Karpas-422 (cell line): ENCODE measurements at places on chromosomes 16 and 17. TPM values are rescaled to one million over a fixed set of nuclear protein-coding genes. Genes with fewer than 3 reads are reported as not detected.

ITGAX gene
- 0.52 TPM in 1 of 2 replicates, not detected in the other for total RNA-seq

MT1M gene
- total RNA-seq, result not detected in 2 replicates

DNA sequence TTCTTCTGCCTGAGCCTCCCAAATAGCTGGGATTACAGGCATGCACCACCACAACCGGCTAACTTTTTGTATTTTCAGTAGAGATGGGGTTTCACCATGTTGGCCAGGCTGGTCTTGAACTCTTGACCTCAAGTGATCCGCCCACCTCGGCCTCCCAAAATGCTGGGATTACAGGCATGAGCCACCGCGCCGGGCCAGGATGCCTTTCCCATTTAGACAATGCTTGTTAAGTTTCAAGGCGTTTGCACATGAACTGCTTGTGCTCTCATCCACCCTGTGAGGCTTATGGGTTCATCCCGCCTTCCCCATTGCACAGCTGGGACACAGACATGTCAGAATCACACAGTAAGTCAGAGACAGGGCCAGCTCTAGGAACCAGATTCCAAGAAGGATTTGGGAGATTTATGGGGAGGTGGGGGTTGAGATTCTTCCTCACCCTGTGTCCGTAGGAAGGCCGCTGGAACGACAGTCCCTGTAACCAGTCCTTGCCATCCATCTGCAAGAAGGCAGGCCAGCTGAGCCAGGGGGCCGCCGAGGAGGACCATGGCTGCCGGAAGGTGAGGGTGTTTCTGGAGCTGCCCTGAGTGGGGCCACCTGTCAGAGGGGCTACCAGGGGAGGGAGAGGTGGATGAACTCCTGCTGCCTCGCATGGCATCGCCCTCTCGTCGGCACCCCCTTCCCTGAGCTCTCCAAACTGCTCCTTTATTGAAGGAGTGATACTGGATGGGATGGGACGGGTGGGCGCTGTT is 46.3 kb downstream of the MRC2 start:
- DNase-seq, result no peak

- DNase-seq, result peak; percentile 79
Observed at GRCh38 chr16:84144209-84144858, 643 bp downstream of the HSDL1 start.

DNA sequence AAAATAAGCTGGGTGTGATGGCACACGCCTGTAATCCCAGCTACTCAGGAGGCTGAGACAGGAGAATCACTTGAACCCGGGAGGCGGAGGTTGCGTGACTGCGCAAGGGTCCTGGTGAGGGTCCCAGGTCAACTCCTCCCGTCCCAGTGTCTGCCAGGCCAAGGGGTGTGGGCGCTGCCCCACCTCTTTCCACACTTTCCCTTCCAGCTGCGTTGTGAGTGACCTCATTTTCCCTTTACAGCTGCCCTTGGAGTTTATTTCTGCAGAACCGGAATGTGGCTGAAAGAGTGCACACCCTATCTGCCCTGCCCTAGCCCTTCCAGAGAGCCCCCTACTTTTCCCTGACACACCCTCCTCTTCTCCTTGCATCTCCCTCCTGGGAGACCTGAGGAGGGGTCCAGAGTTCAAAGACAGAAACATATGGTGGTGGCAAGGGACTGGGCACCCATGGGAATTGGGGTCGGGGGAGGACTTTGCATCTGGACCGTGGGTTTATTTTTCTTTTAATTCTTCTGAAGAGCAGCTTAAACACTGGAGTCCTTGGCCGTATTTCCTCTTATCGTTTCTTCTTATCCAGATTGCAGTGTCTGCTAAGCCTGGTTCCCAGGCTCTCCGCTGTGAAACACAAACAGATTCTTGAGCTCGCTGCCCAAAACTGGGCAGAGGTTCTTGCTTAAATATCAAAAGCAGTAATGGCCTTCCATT is 20.9 kb downstream of the MRC2 start:
- DNase-seq, result no peak

DNA sequence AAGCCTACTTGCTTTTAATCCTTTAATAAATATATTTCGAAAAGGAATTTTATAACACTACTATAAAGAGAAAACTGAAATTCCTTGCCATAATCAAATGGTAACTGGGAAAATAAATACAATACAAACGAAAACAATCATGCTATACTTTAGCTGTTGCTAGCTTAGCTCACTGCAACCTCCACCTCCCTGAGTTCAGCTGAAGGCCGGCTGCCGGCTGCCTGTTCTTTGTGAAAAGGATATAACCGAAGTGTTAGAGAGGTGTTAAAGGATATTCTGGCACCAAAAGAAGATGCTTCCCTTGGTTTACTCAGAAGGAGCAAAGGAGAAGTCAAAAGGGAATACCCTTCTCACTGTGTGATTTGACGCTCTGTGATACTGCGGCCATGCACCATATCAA is 108.5 kb downstream of the CACNG3 start:
- DNase-seq, result no peak

GRCh38 chr17:44738214-44738906 is 20.4 kb upstream of the ADAM11 start:
- DNase-seq, result no peak

- no peak for DNase-seq
Observed at GRCh38 chr17:62757500-62757951, 50.6 kb downstream of the MARCHF10 start.

DNA sequence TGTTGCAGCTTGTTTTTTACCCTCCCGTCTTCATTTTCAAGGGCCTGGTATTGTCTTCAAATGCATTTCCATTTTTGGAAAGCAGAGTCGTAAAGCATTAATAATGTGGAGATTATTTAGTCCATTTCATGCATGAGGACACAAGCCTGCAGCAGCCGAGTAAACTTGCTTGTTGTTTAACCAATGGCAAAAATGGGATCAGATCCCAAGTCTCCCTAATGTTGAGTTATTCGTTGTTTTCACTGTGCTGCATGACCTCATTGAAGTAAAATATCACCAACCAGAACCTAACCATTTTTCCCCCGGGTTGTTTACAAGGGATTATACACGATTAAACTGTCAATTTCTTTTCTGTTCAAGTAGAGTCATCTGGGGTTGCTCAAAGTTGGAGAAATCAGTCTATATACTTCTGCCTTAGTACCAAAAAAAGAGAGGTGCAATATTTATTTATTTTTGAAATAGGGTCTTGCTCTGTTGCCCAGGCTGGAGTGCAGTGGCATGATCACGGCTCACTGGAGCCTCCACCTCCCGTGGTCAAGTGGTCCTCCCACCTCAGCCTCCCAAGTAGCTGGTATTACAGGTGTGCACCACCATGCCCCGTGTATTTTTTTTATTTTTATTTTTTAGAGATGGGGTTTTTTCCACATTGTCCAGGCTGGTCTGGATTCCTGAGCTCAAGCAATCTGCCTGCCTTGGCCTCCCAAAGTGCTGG is 12.4 kb downstream of the AMZ2 start:
- no peak for DNase-seq

- DNase-seq, result no peak
Observed at GRCh38 chr17:54945671-54946070, 22.8 kb downstream of the COX11 start.

- DNase-seq, result no peak
Observed at GRCh38 chr16:9362050-9362449, 270.6 kb downstream of the HAPSTR1 start.

- no peak for DNase-seq
Observed at GRCh38 chr16:85998868-85999729, 100.1 kb downstream of the IRF8 start.

- no peak for DNase-seq
Observed at GRCh38 chr17:50908860-50909764, 43.0 kb upstream of the TOB1 start.

- peak; percentile 71 for DNase-seq
Observed at GRCh38 chr17:2034157-2034556, 4.2 kb downstream of the DPH1 start.

DNA sequence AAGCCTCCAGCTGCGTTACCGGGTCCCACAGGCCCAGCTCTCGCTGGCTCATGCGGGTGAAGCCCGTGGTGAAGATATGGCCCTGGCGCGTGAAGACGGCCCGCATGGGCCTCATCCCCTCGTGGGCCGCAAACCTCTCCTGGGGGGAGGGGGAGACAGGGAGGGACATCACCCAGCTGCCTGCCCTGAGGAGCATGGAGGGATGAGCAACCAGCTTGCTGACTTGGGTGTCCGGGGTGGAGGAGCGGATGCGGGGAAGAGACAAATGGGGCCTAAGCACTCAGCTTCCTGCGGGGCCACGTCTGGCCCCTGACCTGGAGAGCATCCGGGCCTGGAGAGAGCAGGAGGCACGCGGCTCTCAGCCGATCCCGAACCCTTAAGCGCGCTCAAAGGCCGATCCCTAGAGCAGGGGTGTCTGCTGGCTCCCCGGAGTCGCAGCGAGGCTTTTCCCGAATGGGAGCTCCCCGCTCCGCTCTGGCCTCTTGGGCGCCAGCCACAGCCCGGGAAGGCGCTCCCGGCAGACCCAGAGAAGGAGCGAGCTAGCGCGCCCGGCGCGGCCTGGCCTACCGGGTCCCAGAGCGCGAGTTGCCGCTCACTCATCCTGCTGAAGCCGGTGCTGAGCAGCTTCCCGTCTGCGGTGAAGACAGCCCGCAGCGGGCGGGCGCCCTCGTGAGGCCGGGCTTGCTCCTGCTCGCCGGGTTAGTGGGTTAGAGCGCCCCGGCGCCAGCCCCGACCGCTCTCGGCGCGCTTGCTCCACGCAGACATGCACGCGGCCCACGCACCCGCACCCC is 5.0 kb downstream of the CORO6 start:
- DNase-seq, result peak; percentile 95

DNA sequence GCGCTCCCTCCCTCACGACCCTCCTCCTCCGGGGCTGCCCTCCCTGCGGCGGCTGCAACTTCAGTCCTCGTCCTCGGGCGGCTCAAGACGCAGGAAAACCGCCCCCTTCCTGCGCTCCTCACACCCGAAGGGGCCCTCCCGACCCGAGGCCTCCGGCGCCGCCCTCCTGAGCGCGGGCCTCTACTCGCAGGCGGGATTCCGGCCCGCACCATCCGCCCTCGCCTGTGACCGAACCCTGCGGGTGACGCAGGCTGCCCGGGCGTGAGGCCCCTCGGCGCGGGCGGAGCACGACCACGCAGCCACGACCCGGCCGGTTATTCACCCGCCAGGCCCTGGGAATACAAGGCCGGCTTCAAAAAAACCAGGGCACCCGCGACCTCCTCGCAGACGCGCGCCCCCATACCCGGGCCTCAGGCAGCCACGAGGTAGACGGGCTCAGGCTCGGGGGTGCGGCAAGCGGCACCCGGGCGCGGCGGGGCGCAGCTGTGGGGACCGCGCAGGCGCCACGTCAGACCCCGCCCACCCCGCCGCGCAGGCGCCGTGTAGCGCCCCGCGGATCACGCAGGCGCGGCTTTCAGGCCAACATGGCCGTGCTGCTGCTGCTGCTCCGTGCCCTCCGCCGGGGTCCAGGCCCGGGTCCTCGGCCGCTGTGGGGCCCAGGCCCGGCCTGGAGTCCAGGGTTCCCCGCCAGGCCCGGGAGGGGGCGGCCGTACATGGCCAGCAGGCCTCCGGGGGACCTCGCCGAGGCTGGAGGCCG is at the start of gene SPG7:
TSS of gene SPG7 (plus strand) at position 570 of the 757 bp plus-strand sequence. CDS start at position 585, 15 bp downstream.
- DNase-seq, result peak; percentile 95

DNA sequence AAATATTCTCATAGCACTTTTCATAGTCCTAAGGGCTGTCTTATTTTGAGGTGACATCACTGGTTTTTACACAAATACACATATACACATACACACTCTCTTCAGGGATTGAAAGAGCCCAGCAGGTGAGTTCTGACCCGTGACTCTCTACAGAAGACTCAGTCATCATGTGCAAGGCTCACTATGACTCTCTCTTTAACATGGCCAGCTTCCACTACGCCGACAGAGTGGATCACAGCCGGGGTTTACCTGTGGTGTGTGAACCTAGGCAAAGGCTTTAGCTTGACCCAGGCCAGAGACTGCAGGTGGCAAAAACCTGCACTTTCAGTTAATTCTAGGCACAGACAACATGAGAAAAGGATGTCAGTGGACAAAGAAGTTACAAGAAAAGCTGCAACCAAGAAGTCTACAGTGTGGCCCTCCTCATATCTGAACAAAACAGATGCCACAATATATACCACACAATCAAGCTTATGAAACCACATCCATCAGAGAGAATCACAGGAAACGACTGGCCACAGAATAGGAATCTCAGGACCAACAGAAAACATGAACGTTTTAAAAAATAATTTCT is 56.5 kb downstream of the CYTH1 start:
- no peak for DNase-seq

GRCh38 chr16:54812229-54812628 is 118.4 kb upstream of the IRX5 start:
- no peak for DNase-seq

DNA sequence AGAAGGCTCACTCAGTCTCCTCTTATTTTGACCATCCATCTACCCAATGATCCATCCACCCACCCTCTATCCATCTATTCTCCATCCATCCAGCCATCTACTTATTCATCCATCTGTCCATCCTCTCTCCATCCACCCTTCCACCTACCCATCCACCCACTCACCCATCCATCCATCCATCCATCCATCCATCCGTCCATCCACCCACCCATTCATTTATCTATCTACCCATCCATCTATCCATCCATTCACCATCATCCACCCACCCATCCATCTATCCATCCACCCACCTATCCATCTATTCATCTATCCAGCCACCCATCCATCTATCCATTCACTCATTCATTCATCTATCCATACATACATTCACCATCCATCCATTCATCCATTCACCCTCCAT is 45.8 kb upstream of the PLCG2 start:
- no peak for DNase-seq

- DNase-seq, result no peak
Observed at GRCh38 chr17:4525691-4526397, 27.2 kb downstream of the SPNS2 start.
